ENCODE measurements at places on chromosomes 5 and 9.
A peak's percentile ranks its signal among the peaks of the same experiment; 100 is the strongest.

GRCh38 chr5:92687821-92688722, 892.9 kb downstream of the NR2F1-AS1 start:
- DNase-seq = no peak

DNA sequence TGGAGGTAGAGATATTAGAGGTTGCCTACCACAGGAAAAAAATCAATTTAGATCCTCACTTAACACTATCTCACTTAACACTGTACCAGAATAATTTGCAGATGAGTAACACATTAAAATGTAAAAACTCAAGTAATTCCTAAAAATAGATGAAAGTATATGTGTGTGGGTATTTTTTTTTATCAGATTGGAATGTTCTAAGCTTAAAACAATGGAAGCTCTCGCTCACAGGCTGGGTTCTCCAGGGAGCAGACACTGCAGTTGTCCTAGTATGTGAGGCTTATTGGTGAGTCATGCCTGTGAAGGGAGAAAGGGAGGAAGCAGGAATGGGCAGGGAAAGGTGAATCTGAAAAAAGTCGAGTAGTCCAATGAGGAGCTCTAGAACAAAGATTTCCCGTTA, 181.3 kb upstream of the ZNF608 start:
- no peak for DNase-seq

DNA sequence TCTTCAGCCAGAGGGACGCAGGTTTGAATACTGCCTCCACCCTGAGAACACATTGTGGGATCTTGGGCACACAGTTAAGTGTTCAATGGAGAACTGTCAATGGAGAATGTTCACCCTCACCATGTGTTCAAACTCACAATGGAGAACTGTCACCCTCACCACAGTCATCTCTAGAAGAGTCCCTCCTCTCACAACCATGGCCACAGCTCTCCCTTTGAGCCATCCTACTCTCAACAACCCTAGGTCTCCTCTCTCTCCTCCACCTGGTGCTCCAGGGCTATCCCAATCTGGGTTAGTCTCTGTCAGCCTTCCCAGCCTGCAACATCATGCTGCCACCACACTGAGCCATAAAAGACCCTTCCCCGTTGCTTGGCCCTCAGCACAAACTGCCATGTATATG, 36.3 kb upstream of the HAND1 start:
- DNase-seq = no peak

- no peak for DNase-seq
Observed at GRCh38 chr5:116159006-116159405, 74.2 kb downstream of the COMMD10 start.

GRCh38 chr5:143176048-143176447, 227.4 kb downstream of the NR3C1 start:
- DNase-seq = peak; percentile 82

GRCh38 chr9:250625-251024, 36.0 kb downstream of the DOCK8 start:
- DNase-seq = no peak

- DNase-seq = no peak
Observed at GRCh38 chr9:81137976-81138568, 551.3 kb downstream of the TLE1 start.

DNA sequence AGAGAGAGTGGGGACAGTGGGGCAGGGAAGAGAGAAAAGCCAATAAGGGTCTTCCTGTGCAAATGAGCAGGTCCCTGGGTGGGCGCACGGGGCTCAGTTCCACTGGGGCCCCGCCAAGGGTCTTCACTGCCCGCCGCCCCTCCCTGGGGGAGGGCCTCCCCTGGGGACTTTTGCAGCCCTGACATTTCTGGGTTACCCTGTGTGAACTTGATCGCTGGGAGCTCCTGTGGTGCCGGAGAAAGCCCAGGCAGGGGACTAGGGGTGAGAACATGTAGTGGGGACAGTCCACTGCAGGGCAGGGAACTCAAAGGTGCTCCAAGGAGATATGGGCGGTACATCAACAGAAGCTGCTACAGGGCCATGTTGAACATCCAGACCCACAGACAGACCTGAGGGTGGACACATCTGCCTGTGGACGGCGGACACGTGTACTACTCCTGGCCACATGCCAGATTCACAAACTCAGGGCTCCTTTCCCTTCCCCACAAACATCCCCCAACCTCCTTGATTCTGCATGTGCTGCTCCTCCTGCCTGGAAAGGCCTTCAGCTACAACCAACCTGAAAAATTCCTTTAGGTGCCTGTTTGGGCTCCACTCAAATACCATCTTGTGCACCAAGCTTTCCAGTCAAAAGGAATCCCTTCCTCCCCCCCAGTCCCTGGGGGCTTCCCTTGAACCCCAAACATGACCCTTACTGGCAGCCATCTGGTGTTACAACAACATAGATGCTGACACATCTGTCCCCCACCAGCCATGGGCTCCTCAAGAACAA, 43.0 kb upstream of the NEK6 start:
- DNase-seq = no peak
